Esophagus squamous epithelium (tissue), 5 donors: ENCODE measurements at places on chromosomes 7 and 10.

DNA sequence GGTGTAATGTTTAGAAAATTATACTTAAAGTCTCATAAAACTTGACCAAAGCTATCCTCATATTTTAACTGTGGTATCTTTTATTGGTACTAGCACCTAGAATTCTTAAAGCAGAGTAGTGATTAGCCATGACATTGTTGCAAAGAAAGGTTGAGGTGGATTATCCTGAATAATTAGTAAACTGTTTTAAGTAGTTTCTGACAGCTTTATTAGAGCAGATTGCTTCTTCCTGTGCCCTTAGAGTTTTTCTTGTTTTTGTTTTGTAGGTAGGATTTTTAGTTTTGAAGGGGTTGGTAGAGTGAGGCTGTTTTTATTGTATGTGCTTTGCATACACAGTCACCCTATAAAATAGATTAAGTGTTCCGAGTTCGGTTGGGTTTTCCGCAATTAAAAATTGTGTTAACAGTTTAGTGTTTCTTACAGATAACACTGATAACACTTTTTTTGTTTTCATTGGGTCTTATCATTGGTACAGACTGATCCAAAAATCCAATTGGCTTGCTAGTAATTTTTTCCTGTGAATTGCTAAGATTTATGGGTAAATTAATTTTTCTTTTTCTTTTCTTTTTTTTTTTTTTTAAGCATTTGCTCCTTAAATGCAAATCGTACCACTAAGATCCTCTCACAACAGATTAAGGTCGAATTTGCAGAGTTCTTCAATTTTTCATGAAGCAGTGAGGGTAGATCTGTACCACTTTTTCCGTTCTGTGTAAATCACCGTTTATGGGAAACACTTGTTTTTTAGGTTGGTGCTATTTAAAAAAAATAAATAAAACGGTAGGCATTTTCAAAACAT lies 2.1 kb upstream of the PBLD start:
- DNase-seq = no peak

GRCh38 chr10:70430493-70431445 lies 10.7 kb downstream of the NODAL start:
- DNase-seq = no peak

DNA sequence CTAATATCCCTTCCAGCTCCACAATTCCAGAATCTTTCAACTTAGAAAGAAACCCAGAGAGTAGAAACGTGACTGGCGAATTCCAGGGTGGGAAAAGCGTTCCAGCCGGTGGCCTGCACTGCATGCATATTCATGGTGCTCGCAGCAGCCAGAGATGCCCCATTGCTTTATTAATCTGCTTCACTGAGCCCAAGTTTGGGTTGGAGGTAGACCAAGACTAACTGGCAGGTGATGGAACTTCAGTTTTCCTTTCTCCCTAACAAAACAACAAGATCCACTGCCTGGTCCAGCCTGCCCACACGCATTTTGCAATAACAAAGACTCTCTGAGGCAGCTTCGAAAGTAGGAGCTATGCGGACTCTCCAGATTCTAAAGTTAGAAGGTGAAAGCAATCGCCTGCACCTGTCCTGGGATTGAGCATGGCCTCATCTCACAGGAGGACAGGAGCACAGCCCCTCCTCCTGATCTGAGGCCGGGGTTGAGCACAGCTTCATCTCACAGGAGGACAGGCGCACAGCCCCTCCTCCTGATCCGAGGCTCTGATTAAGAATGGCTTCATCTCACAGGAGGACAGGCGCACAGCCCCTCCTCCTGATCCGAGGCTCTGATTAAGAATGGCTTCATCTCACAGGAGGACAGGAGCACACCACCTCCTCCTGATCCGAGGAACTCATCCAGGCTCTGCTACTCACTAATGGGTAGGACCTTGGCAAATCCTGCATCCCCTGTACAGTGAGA lies 127.8 kb upstream of the LANCL2 start:
- no peak for DNase-seq

DNA sequence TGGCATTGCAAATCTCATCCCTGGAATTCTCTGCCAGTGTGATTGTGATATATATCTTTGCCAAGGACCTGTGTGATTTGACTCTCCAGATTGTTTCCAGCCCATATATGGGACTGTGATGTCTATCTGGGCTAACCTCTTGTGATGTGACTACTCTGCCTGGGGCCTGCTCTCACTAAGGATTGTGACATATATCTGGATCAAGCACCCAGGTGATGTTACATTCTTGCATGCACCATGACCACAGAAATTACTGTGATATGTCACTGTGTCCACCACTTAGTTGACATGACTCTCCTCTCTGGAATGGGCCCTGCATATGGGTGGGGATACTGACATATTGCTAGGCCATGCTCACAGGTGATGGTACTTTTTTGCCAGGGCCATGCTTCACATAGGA lies 86.6 kb downstream of the ZNF736 start:
- no peak for DNase-seq

DNA sequence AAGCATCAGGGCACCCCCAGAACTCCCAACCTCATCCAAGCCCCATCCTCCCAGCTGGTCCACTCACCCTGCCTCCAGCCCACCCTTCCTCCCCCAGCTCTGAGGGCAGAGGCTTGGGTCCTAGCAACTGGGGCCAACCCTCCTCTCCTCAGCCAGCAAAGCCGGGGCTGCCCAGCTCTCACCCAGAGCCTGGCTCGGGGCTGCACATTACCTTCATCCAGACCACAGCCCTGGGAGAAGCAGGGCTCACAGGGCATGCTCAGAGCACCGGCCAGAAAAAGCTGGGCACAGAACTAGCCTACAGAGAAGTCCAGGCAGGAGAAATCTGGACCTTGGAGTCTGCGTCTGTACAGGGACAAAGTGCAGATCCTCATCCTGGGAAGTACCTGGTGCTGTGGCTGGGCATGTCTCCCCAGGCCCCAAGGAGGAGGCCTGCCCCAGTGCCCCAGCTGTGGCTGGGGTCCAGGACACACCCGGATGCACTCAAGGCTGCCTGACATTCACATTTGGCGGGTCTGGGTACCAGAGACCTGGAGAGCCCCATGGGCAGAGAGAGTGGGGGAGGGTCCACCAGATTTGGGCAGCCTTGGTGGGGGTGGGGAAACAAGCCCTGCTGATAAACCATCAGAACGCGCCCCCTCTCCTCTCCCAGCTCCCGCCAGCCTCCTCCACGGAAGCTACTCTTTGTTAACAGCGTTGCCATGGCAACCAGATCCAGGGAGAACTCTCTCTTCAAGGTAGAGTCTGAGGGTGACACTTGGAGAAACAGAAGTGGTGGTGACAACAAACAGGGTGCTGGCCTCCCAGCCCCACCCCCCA lies 5.1 kb downstream of the RASGEF1A start:
- DNase-seq = no peak

DNA sequence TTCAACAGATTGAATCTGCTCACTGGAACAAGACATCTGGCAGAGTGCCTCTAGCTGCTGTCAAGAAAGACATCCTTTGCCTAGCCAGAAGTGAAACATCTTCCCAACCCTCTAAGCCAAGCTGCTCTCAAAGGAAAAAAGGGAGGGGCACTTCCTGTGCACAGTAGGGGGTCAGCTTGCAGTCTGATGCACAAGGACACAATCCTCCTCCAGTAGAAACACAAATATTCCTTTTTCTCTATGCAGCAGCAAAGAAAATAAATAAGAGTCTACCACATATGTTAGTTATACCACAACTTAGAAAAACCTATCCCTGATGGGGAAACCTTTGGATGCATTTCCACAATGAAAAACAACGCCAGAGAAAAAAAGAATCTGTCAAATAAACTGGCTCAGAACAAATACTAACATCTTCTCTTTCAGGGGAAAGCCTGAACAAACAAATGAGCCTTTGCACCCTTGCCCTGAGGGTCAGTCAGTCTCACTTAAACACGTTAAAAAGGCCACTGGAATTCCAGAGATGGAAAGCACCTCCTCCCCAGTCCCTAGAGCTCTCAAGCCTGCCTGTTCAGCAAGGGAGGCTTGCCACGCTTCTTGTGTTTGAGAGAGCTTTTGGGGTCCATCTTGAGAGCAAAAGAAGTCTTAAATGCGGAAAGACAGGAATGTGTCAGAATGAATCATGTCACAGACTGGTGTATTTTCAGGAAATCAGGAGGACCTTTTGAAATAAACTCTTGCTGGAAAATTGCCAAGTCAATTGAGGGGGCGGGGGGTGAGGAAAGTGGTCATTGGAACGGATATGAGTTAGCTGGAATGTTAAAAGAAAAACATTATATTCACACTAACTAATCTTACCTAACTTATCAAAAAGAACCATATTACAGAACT lies 7.5 kb downstream of the LAMB1 start:
- DNase-seq = no peak
